ENCODE measurements at places on chromosomes 6 and 20. TPM values are rescaled to one million over a fixed set of nuclear protein-coding genes. Genes with fewer than 3 reads are reported as not detected.

DNA sequence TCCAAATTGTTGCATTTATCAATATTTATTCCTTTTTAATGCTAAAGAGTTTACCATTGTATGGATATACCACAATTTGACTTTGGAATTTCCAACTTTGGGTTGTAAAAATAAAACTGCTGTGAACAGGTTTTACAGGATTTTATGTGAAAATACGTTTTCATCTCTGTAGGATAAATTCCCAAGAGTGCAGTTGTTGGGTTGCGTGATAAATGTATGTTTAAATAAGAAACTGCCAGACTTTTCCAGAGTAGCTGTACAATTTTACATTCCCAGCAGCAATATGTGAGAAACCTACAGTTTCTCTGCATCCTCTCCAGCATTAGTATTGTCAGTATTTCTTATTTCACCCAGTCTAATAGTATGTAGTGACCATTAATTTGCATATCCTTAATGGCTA, 12.6 kb downstream of the TAB2 start:
- peaks cover 62% of the 10 kb centered on the region for H3K4me1 ChIP-seq
- no peak for DNase-seq
- H3K27ac ChIP-seq = no peak overlapping the region
- no peak overlapping the region for H3K4me3 ChIP-seq

DNA sequence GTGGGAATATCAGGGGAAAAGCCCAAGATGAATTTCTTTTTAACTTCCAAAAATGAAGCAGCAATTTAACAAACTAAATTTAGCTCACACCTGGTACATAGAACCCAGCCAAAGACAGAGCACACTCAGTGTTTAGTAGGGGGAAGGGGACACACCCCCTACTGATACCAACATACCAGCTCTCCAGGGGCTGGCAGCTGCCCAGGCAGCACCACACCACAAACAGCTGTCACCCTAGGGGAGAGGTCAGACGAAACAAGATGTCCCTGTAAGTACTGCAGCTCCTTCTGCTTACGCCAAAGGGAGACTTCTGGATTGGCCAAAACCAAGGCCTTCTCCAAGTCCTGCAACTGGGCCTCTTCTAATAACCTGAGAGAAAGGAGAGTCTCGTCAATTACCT, 26.0 kb downstream of the MDN1 start:
- H3K36me3 ChIP-seq = peaks cover 4% of the 10 kb centered on the region
- no peaks in the 10 kb centered on the region for H3K27me3 ChIP-seq
- peaks cover 21% of the 10 kb centered on the region for H3K4me1 ChIP-seq

DNA sequence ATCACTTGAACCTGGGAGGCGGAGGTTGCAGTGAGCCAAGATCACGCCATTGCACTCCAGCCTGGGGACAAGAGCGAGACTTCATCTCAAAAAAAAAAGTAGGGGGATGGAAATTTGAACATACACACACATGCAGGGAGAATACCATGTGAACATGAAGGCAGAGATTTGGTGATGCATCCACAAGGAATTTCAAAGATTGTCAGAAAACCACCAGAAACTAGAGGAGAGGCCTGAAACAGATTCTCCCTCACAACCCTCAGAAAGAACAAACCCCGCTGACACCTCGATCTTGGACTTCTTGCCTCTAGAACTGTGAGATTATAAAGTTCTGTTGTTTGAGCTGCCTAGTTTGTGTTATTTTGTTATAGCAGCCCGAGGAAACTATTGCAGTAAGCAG, 125.5 kb downstream of the GPX5 start:
- no peak overlapping the region for H3K4me3 ChIP-seq
- H3K36me3 ChIP-seq = no peaks in the 10 kb centered on the region
- H3K27ac ChIP-seq = no peak overlapping the region
- peaks cover 7% of the 10 kb centered on the region for H3K4me1 ChIP-seq

GTSF1L gene
- not detected for total RNA-seq

FOXC1 gene
- not detected for total RNA-seq

Data from naive thymus-derived CD4-positive, alpha-beta T cell (primary cell).